NCI-H1930 (cell line): ENCODE measurements at places on chromosomes 6 and 20.

GRCh38 chr6:52712136-52712535, 41.2 kb downstream of the TMEM14A start:
- no peak for DNase-seq

DNA sequence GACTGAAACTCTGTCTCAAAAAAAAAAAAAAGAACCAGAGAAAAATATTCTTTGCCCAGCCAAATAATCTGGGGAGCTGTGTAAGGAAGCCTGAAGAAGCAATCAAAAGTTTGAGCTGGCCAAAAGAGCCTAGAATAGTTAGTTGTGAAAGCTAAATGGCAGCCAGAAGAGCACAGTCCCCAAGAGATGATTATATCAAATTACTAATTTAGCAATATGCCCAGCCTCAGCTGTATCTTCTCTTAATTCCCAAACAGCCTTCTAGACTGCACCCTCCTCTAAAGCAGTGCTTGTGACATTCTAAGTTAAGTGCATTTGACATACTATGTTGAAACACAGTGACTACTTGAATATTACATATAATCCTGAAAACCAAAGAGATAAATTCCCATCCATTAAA, 38.9 kb downstream of the CDK19 start:
- no peak for DNase-seq

- DNase-seq: no peak
Measured at GRCh38 chr6:96864216-96865054, 27.2 kb upstream of the GPR63 start.

DNA sequence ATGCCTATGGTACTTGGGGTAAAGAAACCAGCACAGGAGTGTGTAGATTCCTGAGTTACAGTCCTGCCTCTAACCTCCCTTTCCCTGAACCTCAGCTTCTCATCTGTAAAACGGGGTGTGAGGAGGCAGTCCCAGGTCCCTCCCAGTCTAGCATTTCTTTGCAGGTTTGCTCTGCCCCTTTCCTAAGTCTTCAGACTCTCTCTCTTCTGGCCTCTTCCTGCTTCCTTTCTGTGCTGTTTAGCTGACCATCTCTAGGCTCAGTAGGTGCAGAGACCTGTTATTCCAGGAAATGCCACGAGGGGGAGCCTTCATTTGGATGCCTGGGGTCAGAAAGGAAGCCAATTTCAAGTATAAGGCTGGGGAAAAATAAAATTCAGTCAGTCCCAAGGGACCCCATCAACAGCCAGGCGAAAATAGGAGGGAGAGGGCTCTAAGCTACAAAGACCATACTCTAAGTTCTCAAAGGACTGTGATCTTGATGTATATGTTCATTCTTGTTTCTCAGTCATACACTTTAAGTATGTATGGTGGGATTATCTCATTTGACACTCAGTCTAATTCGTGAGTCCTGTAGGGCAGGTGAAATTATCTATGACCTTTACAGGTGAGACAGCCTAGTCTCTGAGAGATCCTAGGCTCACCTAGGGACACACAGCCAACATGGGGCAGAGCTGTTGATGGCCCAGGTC, 89.1 kb downstream of the NCR2 start:
- peak; percentile 69 for DNase-seq

- DNase-seq: no peak
Measured at GRCh38 chr6:76593668-76594067, 521.2 kb upstream of the IMPG1 start.

DNA sequence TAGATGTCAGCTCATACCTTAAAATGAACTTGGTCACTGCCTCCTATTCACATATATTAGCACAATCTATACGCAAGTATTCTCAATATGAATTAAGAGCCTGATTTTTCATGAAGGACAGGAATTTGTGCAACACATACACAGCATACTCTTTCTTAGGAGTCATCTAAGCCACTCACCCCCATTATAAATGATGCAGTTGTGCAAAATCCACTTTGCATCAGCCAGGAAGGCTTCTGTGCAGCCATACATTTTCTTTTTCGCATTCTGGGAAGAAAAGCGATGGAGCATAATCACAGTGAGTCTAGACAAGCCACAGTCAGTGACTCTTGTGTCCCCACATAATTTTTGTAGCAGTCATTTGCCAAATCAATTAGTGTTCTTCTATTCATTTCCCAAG, 66.5 kb downstream of the ZMYND8 start:
- DNase-seq: no peak

GRCh38 chr20:57262301-57262700, 4.1 kb downstream of the BMP7 start:
- DNase-seq: no peak

- no peak for DNase-seq
Measured at GRCh38 chr6:71292001-71292400, 3.4 kb downstream of the OGFRL1 start.

DNA sequence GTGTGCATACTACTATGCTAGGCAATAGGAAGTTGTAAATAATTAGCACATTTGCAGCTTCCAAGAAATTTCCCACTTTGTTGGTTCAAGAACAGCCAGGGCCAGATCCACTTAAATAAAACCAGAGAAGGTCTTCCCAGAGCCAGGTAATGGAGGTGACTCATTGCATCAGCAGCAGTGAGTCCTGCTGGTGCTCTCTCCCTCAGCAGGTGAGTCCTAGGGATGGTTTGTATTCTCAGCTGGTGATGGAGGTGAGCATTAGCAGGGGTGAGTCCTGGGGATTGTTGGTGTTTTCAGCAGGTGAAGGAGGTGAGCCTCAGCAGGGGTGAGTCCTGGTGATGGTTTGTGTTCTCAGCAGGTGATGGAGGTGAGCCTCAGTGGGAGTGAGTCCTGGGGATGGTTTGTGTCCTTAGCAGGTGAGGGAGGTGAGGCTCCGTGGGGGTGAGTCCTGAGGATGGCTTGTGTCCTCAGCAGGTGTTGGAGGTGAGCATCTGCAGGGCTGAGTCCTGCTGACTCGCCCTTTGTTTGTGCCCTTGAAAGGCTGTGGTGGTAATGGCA, 232.8 kb upstream of the EXOC2 start:
- no peak for DNase-seq

GRCh38 chr20:15045246-15045645, 707.8 kb upstream of the FLRT3 start:
- DNase-seq: no peak

DNA sequence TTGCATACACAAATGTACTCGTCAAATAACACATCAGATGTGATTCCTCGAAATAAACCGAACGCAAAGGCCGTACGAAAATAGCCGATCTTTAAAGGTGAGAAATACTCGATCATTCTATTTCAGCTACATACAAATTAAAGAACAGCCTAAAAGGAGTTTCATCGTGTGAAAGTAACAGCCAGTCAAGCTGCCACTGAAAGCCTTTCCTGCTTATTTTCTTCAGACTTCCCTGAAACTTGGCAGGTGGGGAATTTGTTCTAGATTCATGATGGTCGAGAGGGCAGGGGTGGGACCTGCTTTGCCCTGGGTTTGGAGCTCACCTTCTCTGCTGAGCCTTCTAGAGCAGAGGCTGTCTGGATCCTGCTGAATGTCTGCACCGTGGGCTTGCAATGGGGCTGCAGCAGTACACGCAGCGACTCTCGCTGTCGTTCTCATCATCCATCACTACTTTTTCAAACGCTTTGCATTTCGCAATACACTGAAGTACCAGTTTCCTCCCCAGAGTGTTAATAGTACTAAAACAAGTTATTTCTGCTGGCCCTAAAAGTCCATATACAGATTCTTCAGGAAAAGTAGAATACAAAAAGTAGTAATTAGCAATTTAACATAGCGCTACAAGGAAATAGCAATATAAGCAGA, 16.2 kb downstream of the FOXC1 start:
- DNase-seq: no peak

GRCh38 chr6:117906507-117906957, 532 bp upstream of the SLC35F1 start:
- DNase-seq: no peak

DNA sequence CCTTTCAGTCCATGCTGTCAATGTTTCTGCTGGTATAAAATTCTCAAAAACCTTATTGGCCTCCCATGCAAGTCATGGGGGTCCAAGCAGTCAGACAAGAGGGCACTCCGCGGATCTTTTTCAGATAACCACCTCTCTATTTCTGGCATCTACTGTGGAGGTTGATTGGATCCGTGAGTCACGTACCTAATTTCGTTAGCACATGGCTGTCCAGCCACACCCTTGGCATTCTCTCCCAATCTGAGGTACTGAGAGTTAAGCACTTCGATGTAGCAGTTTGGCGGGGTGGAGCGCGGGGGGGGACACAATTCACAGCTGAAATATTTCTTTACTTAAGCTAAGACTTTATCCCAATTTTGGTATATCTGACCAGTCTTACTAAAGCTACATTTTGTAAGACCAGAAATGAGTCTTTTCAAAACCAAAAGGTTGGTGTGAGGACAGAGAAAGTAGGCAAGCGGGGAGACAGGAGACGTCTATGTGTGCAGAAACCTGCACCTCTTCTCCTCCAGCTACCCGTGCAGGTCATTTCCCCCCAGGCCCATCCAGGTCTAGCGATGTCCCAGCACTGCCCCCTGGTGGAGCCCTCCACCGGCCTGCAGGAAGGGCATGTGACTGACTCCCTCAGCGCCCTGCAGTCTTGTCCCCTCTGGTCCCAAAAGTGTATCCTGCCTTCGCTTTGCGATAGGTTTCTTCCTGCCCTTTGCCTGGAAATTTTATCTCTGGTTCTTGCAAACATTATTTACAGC, 113.1 kb downstream of the ADAT2 start:
- no peak for DNase-seq

- no peak for DNase-seq
Measured at GRCh38 chr6:56759521-56759920, 116.8 kb upstream of the DST start.

DNA sequence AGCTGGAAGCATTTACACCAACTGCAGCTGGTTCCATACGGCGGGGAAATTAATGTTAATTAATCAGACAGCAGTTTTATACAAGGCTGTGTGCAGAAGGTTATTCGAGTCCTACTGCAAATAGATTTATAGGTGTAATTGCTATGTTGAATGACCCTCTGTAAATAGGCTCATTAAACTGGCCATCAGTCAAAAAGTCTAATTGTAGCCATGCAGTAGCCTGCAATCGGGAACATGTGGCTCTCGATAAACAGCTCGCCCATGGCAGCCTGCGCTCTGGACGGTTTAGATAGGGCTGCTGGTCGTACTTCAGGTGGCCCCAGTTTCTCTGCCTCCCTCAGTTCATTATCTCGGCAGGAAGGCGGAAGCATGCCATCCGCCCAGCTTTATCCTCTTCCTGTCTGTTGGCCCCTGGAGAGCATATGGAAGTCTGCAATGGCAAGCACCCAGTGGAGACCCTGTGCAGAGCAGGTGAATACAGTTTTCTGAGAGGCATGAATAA, 143.2 kb downstream of the MBOAT1 start:
- DNase-seq: peak; percentile 56

DNA sequence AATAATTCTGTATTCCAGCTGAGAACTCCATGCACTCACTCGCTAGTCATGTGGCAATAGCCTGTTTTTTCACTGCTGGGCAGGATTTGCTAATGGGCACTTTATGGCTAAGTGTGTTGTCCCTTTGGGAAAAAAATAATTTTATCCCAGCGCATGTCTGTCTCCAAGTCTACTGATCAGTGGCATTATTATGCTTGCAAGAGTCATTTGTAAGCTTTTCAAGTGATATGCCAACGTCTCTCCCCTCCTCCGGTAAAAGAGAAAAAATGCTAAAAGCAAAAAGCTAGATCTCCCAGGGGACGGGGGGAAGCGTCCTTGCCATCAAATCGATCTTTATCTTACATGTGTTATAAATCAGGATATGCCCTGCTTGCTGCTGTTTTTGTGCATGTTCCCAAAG, 407.7 kb downstream of the CDH26 start:
- no peak for DNase-seq

DNA sequence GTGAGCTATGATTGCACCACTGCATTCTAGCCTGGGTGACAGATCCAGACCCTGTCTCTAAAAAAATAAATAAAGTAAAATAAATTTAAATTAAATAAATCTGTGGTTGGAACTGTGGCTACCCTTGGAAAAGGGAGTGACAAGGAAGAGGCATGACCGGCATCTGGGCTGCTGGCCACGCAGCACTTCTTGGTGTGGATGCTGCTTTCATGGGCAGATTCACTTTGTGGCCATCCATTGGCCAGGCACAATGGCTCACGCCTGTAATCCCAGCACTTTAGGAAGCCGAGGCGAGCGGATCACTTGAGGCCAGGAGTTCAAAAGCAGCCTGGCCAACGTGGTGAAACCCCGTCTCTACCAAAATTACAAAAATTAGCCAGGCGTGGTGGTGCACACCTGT, 16.1 kb downstream of the EBF4 start:
- no peak for DNase-seq

DNA sequence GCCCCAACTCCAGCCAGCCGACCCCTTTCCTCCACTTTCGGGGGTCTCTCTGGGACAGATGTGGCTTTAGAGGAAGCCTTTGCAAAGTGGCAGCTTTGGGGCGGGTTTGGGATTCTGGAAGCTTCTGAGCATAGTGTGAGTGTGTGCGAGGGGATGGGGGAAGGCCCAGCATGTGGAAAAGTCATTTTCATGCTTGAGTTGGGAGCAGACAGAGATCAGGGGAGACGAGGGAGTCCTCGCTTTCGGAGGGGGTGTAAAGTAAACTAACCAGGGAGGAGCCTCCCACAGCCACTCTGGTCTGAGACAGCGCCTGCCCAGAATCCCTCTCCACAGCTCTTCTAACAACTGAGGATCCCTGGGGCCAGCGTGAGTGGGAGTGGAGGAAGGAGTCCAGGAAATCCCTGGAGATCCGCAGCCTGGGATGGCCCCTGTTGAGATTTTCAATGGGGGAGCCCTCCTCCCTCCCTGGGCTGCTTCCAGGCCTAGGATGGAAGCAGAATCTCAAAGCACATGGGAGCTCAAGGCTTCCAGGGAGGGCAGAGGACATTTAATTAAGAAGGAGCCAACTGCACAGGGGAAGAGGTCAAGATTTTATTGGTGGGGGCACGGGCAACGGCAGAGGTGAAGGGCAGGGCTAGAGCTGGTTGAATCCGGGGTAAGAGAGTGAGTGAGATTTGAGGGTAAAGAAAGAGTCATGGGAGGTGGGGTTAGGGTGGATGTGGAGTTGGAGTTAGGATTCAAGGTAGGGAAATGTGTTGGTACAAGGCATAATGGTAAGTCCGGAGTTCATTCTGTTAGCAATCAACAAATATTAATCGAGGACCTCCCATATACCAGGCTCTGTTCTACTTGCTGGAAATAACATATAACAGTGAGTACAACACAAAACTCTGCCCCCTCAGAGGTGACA, 102.3 kb upstream of the FOXP4 start:
- no peak for DNase-seq

DNA sequence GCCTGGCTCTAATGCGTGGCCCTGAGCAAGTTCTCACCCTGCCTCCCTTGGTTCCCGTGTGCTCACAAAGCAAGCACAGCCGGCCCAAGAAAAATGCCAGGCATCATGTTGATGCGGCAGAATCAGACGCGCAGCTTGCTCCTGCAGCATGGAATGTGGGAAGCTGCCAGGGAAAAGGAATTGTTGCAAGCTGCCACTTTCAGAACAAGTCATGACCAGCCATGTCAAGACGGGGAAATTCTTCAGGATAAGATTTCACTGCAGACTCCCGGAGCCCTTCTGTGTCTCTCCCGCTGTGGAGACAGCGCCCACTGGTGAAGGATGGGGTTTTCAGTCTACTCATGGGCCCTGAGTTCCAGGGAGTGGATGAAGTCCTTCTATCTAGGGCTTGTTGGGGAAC, 4.6 kb downstream of the DACT2 start:
- no peak for DNase-seq

GRCh38 chr20:34579191-34579978, 20.9 kb downstream of the MAP1LC3A start:
- no peak for DNase-seq

GRCh38 chr6:128597004-128597403, 76.6 kb upstream of the PTPRK start:
- DNase-seq: no peak

GRCh38 chr6:19891451-19891850, 54.3 kb downstream of the ID4 start:
- DNase-seq: no peak

- no peak for DNase-seq
Measured at GRCh38 chr20:46260480-46260879, 47.8 kb downstream of the CDH22 start.
